AG08395 (cell line): ENCODE measurements at places on chromosomes 6 and 20.

- no peak for DNase-seq
Measured at GRCh38 chr6:27593861-27594260, 121.0 kb upstream of the ZNF184 start.

DNA sequence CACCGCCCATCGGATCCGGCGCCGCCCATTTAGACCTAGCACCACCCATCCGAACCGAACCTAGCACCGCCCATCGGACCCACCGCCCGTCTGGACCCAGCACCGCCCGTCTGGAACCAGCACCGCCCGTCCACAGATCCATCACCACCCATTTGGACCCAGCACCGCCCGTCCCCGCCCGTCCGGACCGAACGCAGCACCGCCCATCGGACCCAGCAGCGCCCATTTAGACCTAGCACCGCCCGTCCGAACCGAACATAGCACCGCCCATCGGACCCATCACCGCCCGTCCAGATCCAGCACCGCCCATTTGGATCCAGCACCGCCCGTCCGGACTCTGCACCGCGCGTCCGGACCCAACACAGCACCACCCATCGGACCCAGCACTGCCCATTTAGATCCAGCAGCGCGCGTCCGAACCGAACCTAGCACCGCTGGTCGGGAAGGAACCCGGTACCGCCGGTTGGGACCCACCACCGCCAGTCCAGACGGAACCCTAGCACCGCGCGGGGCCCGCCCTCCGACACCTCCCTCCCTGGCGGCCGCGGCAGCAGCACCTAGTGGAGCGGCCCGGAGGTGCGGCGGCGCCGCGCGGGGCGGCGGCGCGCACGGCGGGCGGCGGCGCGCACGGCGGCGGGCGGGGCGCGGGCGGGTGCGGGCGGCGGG, 348 bp upstream of the AFDN start:
- DNase-seq = peak; percentile 82

DNA sequence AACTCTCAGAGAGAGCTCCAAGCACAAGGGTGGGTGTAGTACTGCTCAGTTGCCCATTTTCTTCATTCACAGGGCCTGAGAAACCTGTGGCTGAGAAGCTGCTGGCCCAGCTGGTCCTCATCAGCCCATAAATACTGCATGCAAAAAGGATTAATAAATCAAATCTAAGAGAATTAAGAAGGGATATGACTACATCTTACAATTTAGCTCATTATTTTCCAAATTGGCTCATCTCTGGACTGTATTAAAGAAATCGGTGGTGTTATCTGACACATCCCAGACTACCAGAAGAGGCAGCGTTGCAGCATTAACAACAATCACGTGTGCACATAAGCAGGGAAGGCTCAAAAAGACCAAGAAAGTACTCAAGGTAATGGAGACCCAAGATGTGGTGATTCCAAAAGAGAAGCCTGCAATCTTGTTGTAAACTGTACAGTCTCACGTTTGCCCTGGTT, 90.7 kb downstream of the CD24 start:
- DNase-seq = no peak

DNA sequence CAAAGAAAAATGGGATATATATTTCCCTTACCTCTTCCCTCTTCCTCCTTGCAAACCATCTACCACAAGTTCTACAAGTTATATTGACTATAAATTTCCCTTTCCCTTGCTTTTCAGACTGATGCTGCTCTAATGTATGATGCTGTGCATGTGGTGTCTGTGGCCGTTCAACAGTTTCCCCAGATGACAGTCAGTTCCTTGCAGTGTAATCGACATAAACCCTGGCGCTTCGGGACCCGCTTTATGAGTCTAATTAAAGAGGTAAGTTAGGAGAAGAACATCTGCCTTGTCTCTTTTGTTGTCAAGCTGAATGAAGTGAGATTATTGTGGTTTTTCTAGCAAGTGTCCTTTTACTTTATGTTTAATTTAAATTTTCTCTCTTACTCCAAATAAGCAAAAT, 406.0 kb downstream of the GRIK2 start:
- no peak for DNase-seq

- no peak for DNase-seq
Measured at GRCh38 chr20:20334489-20334888, 33.4 kb upstream of the INSM1 start.

DNA sequence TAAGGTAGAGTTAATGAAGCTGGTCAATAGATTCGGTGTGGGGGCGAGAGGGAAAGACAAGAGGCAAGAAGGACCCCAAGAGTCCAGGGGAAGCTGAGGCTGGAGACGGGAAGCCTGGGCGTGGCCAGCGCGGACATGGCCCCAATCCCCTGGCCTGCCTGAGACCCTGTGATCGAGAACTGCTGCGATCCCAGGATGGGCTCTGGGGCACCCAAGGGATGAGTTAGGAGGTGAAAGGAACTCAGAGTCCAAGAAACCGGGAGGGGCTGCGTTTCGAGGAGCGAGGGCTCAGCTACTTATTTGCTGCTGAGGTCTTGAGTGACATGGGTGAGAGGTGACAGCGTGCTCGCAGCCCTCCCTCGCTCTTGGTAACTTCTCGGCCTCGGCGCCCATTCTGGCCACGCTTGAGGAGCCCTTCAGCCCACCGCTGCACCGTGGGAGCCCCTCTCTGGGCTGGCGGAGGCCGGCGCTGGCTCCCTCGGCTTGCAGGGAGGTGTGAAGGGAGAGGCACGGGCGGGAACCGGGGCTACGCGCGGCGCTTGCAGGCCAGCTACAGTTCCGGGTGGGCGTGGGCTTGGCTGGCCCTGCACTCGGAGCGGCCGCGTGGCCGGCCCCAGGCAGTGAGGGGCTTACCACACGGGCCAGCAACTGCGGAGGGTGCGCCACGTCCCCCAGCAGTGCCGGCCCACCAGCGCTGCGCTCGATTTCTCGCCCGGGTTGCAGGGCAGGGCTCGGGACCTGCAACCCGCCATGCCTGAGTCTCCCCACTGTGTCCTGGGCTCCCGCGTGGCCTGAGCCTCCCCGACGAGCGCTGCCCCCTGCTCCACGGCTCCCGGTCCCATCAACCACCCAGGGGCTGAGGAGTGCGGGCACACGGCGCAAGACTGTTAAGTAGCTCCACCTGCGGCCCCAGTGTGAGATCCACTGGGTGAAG, 58.2 kb downstream of the IRF4 start:
- no peak for DNase-seq

DNA sequence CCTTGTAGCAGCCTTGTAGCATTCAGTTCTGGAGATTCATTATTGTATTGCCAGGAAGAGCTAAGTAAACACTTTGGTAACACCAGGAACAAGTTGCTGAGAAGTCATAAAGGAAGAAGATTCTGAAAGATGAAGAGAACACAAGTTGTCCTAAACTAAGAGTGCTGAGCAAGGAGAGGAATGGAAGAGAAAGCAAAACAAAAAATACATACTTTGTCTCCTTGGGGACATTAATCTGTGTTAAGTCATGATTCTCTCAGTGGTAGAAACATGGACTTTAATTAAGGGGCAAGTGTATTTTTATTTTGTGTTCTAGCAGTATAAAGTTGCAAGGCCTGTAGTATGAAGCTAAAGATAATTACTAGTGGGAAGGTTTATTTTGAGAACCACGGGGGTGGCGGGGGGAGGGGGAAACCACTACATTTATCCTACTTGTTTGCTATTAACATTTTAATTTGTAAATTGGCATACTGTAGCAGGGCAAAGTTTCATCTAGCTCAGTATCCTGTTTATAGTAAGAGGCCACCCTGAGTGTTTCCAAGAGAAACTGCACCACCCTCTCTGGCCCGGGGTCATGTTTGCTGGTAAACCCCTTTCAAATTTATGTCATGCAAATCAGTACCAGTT, 463.0 kb downstream of the CDKAL1 start:
- no peak for DNase-seq

- DNase-seq = no peak
Measured at GRCh38 chr20:62362590-62362940, 4.5 kb downstream of the LAMA5 start.

DNA sequence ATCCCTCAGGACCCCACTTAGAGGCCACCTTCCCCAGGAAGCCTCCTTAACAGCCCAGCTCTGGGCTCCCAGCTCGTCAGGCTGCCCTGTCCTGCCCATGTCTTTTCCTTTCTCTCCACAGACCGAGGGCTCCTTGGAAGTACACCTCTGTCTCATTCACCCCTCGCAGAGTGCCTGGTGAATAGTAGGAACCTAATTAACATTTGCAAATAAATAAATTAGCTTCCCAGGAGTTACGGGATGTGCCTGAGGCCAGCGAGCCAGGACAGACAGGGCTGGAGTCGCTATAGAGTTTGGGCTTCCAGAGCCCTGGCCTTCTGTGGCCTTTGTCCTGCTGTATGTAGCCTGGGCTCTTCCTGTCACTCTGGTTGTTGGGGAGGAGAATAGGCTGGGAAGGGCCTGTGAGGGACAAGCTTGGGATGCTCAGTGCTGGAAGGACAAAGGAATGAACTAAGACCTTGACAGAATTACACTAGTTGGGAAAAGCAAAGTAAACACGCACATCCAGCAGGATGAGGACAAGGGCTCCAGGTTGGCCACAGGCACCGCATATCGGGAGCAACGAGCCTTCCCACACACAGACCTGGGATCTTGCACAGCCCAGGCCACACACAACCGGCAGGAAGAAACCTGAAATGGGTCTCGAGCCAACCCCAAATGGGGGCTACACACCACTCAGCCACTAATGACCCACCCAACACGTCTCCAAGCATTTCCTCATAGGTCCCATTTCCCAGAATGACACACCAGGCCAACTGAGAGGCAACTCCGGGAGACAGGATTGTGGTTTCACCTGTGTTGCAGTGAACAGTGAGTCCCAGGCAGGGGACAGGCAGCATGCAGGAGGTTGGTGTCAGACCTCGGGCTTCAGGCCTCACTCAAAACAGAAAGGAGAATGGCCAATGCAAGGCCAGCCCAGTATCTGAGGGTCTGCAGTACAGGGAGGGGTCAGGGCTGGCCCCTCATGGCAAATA, 9.7 kb downstream of the MAP1LC3A start:
- no peak for DNase-seq

DNA sequence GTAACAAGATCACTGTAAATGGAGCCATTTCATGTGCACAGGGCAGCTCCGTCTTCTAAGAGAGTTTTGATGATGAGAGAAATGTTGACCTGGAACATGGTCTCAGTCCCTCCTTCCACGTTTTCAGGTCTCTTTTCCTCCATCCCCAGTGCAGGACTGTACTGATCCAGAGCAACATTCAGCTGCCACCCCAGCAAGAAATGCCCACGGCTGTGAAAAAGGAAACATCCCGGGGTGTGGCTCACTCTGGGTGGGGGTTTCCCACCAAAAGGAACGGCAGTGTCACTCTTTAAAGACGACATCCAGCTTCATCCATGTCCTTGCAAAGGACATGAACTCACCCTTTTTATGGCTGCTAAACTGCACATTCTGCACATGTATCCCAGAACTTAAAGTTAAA, 92.6 kb downstream of the ERMARD start:
- no peak for DNase-seq

DNA sequence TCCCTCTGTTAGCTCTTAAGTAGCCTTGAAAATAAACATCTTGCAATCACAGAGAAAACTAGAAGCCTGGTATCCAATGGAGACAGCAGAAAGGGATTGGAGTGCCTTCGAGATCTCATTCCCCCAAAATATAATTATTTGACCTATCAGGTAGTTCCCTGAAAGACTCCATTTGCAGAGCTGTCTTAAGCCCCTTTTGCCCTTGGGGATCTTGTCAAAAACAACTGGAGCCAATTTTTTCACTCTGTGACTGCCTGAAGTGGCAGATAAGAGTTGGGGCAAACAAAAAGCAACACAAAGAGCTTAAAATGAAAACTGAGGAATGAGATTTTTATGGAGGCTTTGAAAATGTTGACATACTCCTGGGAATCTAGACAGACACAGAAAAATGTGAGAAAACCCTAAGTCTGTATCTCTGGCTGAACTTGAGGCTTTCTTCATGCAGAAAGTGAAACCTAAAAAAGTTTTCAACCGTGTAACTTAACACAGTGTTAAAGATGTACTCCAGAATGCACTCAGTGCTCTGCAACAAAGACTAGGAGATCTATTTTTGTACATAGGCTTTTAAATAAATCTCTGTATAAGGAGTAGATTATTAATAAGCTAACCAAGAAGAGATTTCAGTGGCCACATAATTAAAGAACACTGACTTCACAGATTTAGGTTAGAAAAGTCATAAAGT, 971.1 kb upstream of the MAN1A1 start:
- no peak for DNase-seq

GRCh38 chr6:111579816-111580215, 25.9 kb downstream of the TRAF3IP2 start:
- DNase-seq = no peak

- no peak for DNase-seq
Measured at GRCh38 chr20:42313704-42314103, 695.5 kb upstream of the CHD6 start.

DNA sequence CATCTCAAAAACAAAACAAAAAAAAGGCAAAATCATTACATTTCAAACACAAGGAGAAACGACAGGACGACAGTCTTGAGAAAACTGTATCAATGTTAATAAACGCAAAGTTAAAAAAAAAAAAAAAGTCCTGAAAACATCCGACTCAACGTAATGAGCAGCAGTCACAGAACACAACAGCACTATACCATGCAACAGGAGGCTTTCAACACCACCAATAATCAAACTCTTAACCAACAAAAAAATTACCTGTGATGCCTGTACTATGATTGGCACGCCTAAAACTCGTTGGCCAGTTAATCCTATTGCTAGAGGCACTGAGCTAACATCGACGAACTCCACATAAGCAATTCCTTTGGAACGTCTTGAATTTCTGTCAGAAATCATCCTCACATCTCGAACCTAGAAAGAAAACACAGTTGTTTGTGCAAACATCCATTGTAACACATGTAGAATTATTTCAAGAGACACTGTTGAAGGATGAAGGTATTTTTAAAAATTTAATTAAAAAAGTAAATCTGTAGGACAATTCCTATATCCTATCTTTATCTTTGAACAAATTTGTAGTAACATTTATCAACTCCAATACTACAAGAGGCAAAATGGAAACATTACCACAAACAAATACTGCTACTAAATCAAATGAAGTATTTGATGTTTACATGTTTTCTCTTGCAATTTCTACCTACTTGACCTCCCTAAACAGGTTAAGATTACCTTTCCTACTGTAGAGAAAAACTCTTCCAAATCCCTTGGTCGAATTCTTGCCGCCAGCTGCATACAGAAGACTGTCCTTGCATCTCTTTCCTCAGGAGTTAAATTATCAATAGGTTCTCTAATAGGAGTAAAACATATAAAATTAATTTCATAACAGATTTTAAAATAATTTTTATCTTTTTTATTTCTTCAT, 17.5 kb downstream of the RBM39 start:
- DNase-seq = no peak

- no peak for DNase-seq
Measured at GRCh38 chr20:34350095-34350494, 13.0 kb upstream of the ITCH start.

GRCh38 chr6:116963972-116964371, 86.9 kb downstream of the RFX6 start:
- DNase-seq = no peak

DNA sequence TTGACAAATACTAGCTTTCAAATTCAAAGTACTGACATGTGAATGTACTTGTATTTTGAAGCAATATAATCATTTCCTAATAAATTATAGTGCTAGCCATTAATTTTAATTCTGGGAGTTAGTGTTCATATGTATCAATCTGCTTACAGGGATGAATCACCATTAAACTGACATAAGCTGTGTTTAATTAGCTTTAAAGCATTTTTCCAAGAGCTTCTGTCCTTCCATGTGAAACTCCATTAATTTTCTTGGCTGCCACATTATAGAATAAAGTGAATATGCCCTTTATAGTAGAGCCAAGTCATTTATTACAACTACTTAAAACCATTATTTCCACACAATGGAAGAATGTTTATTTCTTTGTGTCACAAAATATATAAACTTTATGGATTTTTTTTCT, 150.8 kb downstream of the COL21A1 start:
- no peak for DNase-seq
